ENCODE measurements at places on chromosomes 1 and 21.

DNA sequence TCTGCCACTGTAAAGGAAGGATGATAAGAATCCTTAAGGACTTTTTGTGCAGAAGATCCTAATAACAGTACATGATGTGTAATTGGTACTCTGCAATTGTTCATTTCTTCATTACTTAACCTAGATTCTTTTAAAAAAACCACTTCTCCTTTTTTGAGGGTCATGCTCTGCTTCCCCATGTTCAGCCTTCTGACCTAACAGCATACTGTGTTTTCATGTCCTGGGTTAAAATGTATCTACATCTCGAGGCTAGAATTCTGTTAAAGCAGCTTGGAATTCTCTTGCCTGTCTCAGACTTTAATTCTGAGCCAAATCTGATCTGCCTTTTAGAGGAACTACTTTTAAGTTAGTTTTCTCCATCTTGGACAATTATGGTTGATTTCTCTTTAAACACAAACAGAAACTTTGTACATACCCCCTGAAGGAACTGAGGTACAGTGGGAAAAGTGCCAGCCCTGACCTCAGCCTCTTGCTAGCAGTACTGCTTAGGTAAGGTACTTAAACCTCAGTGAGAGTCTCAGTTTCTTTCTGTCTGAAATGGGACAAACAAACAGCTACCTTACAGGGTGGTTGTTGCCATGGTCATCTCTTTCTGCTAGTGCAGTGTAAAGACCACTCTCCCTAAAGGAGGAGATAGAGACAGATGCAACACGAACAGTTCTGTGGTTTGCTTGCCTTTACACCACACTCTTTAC lies 103.2 kb upstream of the DYNLT5 start:
- no peak for DNase-seq

DNA sequence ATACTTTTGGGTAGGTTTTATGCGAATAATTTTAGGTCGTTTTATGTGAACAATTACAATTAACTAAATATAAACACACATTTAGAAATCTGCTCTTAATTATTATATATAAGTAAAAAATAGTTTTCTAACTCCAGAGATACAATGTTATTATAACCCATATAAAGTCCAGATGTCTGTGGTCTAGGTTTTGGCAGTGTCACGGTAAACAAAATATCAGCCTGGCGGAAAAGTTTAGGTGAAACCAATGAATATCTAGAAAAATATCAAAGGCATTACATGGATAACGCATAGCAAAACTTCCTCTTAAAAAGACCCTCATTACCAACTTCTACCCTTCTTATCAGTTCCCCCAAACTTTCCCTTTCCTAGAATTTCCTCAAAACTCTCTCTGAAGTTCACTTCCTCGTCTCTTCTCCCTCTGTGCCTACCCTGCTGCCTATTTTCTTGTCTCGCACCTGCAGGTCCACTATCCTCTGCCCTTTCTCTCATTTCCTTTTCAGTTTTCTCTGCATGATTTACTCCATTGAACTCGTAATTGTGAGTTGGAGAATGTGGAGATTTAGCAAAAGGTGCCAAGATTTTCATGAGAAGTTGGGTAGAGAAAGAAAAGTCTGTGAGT lies 21.8 kb downstream of the VTCN1 start:
- DNase-seq: no peak

DNA sequence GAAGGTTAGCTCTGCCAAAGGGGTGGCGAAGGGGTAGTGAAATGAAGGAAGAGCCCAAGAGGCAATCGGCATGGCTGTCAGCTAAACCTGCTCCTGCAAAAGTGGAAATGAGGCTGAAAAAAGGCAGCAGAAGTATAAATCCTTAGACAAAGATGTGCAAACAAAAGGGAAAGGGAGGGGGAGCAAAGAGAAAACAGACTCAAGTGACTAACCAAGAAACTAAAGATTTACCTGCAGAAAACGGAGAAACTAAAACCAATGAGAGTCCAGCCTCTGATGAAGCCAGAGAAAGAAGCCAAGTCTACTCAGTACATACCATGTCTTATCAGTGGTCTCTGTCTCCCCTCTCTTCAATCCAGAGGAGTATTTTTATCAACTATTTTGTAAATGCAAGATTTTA lies 25.4 kb downstream of the SCAF4 start:
- DNase-seq: no peak

GRCh38 chr1:111967067-111967690 lies 22.3 kb downstream of the KCND3 start:
- DNase-seq: no peak

- no peak for DNase-seq
These were observed 2.4 kb downstream of the SPRTN start for GRCh38 chr1:231340328-231341013.

GRCh38 chr1:235272851-235273250 lies 55.1 kb downstream of the ARID4B start:
- no peak for DNase-seq

All from activated CD8-positive, alpha-beta memory T cell treated with anti-CD3 and anti-CD28 coated beads, Interleukin-2, amount 50 U/mL, for 4 hours (primary cell).